Hindlimb muscle (tissue), 1 donor: ENCODE measurements at places on chromosomes 1 and 21. TPM values are rescaled to one million over a fixed set of nuclear protein-coding genes. Genes with fewer than 3 reads are reported as not detected.

The ZMYND12 gene
- polyA plus RNA-seq = 0.48 TPM

DNA sequence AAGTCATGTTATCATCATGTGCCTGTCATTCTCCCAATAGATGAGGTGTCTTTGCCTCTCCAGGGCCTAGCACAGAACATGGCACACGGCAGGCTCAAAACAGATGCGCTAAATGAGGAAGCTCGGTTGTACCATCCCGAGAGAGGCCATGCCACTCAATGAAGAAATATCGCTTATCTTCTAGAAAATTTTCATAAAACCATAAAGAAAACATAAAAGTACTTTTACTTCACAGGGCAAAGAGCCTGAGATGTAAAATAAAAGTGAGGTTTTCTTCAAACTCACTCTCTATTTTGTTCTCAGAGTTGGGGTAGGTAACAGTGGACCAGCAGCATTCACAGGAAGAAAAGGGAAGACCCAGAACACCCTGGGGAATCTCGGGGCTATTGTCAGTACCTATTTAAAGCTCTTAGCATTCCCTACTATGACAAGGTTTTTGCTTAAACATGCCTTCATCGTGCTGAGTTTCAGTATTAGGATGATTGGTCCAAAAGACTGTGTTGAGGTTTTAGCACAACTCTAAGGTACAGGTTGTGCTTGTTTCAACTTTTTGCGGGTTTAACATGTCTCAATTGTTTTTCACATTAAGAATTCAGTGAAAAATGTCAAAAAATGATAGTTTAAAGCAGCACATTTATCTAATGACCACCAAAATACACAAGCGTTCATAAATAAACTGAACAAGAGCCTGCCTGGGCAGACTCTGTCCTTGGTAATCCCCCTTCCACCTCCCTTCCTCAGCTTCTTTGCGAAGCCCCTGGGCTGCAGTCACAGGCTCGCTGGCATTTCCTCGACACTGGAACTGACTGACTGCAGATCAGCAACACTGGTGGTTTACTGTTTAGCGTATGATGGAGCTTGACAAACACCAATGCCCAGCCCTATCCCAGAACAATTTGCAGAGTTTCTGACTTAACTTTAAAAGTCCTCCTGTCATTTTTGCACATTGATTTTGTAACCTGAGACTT lies 55.6 kb downstream of the COQ8A start:
- DNase-seq = no peak

DNA sequence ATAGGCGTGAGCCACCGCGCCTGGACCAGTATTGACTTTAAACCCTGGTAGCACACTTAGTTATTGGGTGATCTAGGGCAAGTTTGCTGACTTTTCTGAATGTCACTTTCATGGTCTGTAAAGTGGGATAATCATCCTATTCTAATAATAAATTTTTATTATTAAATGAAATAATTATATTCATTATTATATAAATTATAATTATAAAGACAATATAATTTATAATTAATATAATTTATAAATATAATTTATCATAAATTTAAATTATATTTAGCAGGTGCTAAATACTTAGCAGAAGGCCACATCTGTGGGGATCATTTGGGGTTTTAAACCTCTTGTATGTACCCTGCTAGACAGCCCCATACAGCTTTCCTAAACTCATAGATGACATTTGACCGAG lies 59.7 kb downstream of the KANK4 start:
- no peak for DNase-seq

The CFAP45 gene
- 0.40 TPM for polyA plus RNA-seq

The TMPRSS15 gene
- polyA plus RNA-seq = 0.89 TPM

- DNase-seq = no peak
Observed at GRCh38 chr1:117001254-117001927, at the start of gene CD101. Gene CD101 (plus strand): TSS chr1:117001760. CDS start chr1:117001818, 58 bp downstream.

- no peak for DNase-seq
Observed at GRCh38 chr1:80827666-80828065, 973.1 kb upstream of the ADGRL2 start.

DNA sequence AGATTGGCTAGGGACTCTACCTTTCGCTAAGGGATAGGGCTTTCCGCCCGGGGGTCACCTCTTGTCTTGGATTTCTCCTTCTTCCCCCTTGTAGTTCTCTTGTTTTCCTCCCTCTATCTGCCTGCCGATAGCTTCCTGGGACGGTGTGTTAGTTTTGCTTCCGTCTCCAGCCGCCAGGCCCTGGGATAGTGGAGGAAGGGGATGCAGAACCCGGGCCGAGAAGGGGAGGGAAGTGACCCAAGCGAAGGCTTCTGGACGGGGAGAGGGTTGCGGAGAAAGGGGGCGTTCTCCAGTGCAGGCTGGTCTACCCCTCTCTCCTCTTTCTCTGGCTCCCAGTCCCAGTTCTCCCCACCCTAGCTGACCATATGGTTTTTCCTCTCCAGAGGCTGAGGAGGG lies 871 bp downstream of the TUFT1 start:
- DNase-seq = no peak

GRCh38 chr1:67738401-67738800 lies 53.4 kb downstream of the GADD45A start:
- no peak for DNase-seq

- no peak for DNase-seq
Observed at GRCh38 chr21:14718951-14719350, 172.8 kb upstream of the SAMSN1 start.

- peak; percentile 84 for DNase-seq
Observed at GRCh38 chr1:118185084-118185832, at the start of gene SPAG17. Gene SPAG17 (minus strand): TSS chr1:118185228. CDS start chr1:118185157, 71 bp downstream.

DNA sequence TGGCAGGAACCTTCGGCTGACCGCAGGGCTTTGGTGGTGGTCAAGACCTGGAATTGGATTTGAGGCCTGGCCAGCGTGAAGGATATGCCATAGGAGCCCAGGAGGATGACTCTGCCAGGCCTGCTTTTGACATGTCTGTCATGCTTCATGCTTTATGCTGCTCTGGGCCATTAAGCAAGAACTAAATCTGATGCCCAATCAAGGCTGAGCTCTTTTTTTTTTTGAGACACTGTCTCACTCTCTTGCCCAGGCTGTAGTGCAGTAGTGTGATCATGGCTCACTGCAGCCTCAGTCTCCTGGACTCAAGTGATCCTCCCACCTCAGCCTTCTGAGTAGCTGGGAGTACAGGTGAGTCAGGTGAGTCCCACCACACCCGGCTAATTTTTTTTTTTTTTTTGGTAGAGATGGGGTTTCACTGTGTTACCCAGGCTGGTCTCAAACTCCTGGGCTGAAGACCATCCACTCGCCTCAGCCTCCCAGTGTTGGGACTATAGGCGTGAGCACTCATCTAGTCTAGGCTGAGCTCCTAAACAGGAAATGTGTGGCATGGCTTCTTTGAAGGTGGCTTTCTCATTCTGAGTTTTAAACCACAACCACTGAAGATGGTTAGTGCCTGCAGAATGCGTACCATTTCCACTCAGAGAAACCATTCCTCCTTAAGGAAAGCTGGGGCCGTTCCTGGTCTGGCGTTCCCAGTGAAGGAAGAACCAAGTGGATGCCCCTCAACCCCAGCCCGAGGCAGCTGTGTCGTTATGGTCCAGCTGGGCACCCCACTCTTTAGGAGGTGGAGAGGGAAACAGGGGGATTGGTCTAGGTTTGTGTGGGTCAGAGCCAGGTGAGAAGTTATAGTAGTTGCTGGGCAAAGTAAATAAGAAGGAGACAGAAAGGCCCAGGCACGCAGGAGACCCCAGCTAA lies 34.2 kb upstream of the ATP5PO start:
- no peak for DNase-seq

DNA sequence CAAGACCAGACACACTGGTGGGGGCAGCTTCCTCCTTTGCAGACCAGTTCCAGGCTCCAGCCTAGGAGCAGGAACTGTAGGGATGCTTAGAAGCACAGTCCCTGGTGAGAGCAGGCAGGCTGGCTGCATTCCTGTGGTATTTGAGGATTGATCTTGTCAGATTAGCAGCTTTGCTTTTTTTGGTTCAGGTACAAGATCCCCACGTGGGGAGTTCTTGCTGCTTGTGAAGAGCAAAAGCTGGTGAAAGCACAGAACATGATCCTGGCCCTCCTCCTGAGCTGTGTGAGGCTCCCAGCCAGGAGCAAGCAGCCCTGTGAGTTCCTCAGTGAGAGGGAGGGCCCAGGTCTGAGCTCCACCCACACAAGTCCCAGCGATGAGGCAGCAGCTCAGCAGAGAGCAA lies 75.3 kb upstream of the ARTN start:
- no peak for DNase-seq

GRCh38 chr1:228989992-228990827 lies 254.9 kb downstream of the RHOU start:
- DNase-seq = peak; percentile 76

GRCh38 chr1:64172458-64172983 lies 30.9 kb upstream of the UBE2U start:
- no peak for DNase-seq

GRCh38 chr1:234545517-234546386 lies 64.2 kb downstream of the IRF2BP2 start:
- DNase-seq = no peak

The FCRL1 gene
- polyA plus RNA-seq = 0.09 TPM

The LCK gene
- polyA plus RNA-seq = 0.89 TPM

GRCh38 chr1:61310057-61310456 lies 227.7 kb downstream of the NFIA start:
- no peak for DNase-seq

- no peak for DNase-seq
Observed at GRCh38 chr1:202656057-202656456, 54.2 kb downstream of the SYT2 start.

GRCh38 chr1:98057236-98057910 lies 136.5 kb upstream of the DPYD start:
- no peak for DNase-seq
